ENCODE measurements at places on chromosomes 7 and 10.

- no peak for DNase-seq
Measured at GRCh38 chr10:110893559-110894179, 21.9 kb downstream of the PDCD4 start.

- DNase-seq, result no peak
Measured at GRCh38 chr10:98131619-98132018, 2.8 kb upstream of the R3HCC1L start.

- DNase-seq, result no peak
Measured at GRCh38 chr10:124348801-124349200, 69.9 kb downstream of the OAT start.

GRCh38 chr7:69395061-69395714, 203.1 kb upstream of the AUTS2 start:
- no peak for DNase-seq

- no peak for DNase-seq
Measured at GRCh38 chr10:20059084-20059835, 243.0 kb downstream of the PLXDC2 start.

- DNase-seq, result no peak
Measured at GRCh38 chr7:112419543-112420130, 30.6 kb upstream of the IFRD1 start.

DNA sequence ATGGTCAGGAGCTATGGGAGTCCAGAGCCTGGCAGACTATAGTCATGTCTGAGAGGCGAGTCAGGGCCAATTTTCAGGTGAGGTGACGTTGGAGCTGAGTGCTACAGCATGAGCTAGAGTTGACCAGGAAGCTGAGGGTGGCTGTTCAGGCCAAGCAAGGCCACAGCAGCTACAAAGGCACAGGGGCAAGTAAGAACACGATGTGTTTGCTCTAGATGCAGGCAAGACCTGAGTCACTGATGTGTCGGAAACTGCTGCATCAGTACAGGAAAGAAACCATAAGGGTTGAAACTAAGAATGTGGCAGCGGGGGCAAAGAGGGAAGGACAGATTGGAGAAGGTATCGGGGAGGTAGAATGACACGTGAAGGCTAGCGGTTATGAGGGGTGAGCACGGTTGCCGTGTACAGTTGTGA, 11.8 kb upstream of the RRP12 start:
- peak; percentile 66 for DNase-seq

All from activated naive CD8-positive, alpha-beta T cell treated with anti-CD3 and anti-CD28 coated beads for 36 hours (primary cell).